Thoracic aorta endothelial cell (primary cell): ENCODE measurements at places on chromosomes 6 and 20. TPM values are rescaled to one million over a fixed set of nuclear protein-coding genes. Genes with fewer than 3 reads are reported as not detected.

TXLNB gene
- under 0.01 and 0.22 TPM in 2 replicates for total RNA-seq

FRK gene
- total RNA-seq: 0.07 and 0.13 TPM in 2 replicates

EEF1E1 gene
- 85.9 and 120 TPM in 2 replicates for total RNA-seq

ITPA gene
- total RNA-seq: 27.1 and 30.7 TPM in 2 replicates

GPR63 gene
- total RNA-seq: under 0.01 and 0.36 TPM in 2 replicates

MICAL1 gene
- total RNA-seq: 27.9 and 32.2 TPM in 2 replicates

CST2 gene
- total RNA-seq: not detected in 2 replicates

CPNE5 gene
- total RNA-seq: 4.4 and 9.3 TPM in 2 replicates

PPP1R18 gene
- total RNA-seq: 76.3 and 96.5 TPM in 2 replicates

DEFB132 gene
- total RNA-seq: not detected in 2 replicates

NNAT gene
- not detected in 2 replicates for total RNA-seq

C6orf58 gene
- not detected in 2 replicates for total RNA-seq
